ENCODE measurements at places on chromosomes 2 and 18.

- DNase-seq, result no peak
Measured at GRCh38 chr2:107461301-107461700, 365.4 kb upstream of the RGPD4 start.

GRCh38 chr2:42931146-42931817 is 138.9 kb upstream of the HAAO start:
- DNase-seq, result no peak

GRCh38 chr2:222568865-222569264 is 87.0 kb downstream of the FARSB start:
- DNase-seq, result no peak

- no peak for DNase-seq
Measured at GRCh38 chr2:96369186-96369585, 33.6 kb downstream of the NCAPH start.

DNA sequence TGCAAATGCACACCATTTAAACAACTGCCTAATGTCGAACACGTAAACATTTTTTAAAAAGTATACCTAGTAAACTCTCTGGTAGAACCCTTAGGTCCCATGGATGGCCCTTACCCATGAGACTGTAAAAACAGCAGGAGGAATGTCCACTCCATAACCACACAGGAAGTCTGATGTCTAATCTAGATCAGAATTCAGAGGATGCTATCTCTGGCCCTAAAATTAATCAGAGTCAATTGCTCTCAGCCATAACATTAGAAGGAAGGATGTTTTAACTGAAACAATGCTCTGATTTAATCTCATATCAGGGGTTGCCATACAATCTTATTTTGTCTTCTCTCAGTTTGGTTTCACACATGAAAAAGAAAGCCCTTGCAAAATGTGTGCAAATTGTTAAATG is 416.3 kb upstream of the PIK3C3 start:
- no peak for DNase-seq

- DNase-seq, result no peak
Measured at GRCh38 chr2:15993666-15994065, 53.3 kb downstream of the MYCN start.

GRCh38 chr2:105323111-105323510 is 6.4 kb downstream of the TGFBRAP1 start:
- no peak for DNase-seq

DNA sequence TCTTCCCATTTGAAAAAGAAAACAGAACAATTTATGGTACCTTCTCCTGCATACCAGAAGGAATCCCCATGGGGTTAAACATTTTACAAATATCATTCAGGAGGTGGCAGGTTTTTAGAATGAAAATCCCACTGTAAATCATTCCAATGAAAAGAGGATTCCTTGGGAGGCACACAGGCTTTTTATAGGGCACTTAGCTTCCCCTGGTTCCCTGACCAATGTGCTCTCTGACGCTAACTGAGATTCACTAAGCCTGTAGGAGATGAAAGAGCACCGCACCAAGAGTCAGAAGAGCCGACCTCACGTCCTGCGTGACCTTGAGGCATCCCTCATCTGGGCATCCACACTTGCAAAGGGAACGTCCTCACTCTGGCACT is 82.5 kb downstream of the CMPK2 start:
- no peak for DNase-seq

DNA sequence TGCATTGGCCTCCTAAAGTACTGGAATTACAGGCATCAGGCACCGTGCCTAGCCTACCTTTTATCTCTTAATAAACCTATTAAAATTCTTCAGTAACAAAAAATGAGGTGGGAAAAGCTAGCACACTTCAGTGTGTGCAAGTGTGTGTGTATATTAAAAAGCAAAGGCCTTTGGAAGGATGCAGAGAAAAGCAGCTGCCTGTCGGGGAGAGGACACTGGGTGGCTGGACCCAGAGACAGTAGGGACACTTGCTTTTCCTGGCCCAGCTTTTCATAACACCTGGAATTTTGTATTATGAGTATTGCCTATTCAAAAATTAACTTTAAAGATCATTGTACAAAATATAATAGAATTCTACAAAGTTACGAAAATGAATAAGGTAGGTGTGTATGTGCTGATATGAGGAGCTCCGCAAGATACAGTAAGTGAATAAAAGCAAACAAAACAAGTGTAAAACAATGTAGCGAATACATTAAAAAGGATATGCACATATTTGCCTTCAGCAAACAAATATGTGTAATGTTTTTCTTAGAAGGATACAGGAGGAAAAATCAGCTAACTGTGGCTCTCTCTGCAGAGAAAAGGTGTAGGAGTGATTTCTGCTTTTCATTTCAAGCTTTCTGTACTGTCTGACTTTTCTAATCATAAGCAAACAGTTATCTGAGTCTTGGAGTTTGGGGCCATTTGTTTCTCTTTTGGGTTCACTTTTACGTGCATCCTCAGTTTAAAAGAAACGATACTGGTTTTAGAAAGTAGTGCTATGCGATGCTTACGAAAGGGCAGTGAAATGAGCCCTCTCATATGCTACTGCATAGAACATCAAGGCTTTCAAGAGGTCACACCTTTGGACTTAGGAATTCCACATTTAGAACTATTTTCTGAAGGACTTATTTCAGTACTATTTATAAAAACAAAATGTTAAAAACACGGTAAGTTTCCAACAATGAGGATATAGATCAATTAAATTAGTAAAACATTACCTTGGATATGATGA is 70.8 kb downstream of the USP40 start:
- no peak for DNase-seq

DNA sequence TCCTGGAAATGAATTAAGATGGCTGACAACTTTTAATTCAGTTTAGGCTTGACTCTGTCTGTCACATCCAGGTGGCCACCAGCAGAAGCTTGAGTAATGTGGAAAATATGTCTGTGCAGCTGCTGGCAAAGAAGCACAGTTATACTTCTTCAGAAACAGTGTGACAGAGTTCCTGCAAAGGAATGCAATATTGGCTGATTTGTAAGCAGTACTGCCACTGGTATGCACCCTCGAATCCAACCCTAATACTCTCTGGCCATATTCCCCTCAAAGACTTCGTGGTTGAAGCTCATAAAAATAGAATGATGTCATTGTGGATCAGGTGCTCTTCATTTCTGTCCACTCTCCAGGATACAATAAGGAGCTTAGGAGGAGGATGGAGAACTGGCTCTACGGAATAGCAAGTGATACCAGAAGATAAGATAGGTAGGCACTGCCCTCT is 86.2 kb downstream of the METTL8 start:
- DNase-seq, result peak; percentile 25

DNA sequence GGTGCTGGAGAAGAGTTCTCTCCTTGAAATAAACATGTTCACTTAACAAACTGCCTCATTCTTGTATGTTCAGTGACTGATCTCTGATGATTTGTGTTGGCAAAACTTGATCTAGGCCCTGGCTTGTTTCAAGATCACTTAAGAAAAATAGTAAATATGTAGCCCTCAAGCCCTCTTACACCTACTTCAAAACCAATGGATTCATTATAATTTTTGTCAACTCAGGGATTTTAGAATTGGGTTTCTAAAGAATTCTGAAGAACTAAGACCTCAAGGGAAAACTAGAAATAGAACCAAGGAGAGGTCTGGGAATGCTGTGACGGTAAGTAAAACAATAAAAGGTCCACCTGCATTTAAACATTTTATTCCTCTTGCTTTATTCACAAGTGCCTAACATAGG is 1731.6 kb upstream of the CELF4 start:
- no peak for DNase-seq

DNA sequence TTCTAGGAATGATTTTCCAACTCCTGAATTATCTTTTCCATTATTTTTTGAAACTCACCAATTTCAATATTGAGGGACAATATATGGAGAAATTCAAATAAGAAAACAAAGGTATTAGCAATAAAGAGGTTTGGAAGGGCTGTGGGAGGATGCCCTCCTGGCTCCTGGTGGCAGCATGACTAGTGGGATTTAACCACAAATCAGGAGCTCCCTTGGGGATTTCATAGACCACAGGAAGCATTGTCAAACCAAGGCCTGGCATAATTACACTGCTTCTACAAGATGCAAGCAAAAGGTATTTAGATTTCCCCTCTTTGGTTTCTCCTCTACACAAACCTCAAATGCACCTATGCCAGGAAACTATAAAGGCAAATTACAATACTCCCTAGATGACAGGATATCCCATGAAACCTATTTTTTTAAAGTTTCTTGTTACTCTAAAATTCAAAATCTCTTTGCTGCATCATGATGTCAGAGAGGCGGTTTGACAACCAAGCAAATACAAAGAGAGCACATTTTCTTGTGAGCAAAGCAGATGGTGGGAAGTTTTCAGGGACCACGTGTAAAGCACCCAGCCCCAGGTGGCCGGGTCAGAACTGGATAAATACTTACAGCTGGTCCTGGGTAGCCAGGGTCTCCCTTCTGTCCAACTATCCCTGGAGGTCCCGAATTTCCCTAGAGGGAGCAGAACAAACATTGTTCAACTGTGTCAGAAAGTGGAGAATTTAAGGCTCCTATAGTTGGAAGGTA is 67.9 kb downstream of the COL6A3 start:
- DNase-seq, result peak; percentile 15

DNA sequence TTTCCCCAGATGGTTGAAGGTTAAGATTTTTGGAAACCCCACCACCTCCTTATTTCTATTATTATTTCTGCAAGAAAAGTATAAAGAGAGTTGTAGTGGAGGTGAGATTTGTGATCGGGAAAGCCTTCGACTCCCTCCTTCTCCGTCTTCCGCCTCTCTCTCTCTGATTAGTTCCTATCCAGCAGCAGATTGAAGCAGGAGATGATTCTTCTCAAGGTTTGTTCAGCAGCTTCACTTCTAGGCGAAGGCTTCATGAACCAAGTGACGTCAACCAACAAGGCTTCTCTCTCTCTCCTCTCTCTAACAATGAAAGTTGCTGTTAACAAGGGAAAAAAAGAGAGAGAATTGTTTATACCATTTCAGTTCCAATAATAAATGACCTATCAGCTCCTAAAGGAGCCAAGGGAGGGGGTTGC is at the start of gene BAZ2B:
Gene BAZ2B (minus strand): TSS at position 263 of the 416 bp plus-strand sequence. CDS start 137,829 bp downstream, outside the sequence.
- peak; percentile 87 for DNase-seq

DNA sequence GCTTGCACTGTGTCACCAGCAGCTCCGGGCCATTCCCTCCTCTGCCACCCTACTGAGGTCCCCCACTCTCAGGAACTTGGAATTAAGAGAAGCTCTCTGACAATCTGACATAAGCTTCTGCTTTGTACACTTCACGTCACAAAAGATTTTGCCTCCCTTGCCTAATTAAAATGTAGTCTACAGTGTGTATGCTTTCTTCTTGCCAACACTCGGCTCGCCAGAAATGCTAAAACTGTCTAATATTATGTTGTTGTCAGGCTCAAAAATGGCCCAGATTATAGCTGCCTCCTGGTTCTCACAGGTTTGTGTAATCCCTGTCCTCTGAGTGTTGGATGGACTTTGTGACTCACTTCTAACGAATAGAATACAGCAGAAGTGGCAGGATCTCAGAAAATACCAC is 474.7 kb downstream of the MBD2 start:
- peak; percentile 18 for DNase-seq

DNA sequence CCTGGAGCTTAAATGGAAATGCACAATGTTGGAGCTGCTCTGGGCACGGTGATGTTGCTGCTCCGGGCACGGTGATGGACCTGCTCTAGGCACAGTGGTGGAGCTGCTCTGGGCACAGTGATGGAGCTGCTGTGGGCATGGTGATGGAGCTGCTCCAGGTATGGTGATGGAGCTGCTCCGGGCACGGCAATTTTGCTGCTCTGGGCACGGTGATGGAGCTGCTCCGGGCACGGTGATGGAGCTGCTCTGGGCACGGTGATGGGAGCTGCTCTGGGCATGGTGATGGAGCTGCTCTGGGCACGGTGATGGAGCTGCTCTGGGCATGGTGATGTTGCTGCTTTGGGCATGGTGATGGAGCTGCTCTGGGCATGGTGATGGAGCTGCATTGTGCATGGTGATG is 79.7 kb downstream of the LDLRAD4 start:
- no peak for DNase-seq

- no peak for DNase-seq
Measured at GRCh38 chr2:149650006-149650405, 62.4 kb upstream of the MMADHC start.

DNA sequence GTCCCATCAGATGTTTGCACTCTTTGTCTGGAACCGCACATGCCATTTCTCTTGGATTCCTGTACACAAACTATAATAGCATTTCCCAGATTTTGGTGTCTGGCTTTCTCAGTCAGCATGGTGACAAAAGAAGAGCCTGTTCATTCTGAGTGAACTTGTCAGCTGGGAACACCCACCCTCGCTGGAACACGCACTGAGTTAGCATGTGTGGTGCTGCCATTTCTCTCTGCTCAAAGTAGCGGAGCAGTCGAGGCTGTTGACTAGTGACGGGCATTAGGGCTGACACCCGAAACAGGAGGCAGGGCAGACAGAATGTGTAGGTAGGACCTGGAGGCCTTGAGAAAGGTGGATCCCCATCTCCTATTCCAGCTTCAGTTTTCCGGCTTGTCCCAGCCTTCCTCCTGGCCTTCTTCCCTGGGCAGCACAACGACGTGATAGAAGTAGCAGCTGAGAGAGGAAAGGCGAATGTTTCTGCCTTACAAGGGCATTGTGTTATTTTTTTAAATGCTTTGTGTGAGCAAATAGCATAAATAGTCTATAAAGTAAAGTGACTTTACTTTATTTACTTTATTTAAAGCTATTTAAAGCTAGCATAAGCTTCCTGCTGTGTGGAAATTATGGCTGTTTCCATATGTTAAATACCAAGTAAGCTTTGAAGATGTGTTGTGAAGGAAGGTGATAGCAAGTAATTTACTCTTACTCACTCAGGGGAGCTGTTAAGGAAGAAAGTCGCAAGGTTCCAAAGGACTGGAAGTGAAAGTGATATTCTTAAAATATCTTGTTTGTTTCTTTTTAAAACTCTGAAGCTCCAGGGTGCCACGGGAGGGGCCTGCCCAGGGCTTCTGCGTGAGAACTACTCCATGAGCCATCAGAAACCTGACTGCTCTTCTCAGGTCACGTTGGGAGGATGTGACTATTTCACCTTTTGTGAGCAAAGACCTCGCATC is 272.6 kb downstream of the NEDD4L start:
- DNase-seq, result no peak

GRCh38 chr2:119523383-119523951 is 816 bp downstream of the SCTR start:
- DNase-seq, result no peak

GRCh38 chr2:133331436-133331835 is 236.8 kb downstream of the NCKAP5 start:
- peak; percentile 18 for DNase-seq

DNA sequence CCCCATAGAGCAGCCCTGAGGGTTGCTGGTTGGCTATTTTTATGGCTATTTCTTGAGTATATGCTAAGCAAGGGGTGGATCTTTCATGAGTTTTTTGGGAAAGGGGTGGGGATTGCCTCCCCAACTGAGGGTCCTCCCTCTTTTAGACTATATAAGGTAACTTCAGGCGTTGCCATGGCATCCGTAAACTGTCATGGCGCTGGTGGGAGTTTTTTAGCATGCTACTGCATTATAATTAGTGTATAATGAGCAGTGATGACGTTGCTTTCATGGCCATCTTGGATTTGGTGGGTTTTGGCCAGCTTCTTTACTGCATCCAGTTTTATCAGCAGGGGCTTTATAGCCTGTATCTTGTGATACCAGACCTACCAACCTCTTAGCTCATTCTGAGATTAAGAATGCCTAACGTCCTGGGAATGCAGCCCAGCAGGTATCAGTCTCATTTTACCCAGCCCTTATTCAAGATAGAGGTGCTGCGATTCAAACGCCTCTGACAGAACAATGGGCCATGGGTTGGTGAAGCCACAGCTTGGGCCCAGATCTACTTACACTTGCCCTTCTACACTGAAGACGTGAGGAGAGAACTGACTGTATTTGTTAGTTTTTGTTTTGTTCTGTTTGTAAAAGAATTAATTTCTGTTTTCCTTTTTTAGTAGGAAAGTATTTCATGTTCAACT is 53.8 kb upstream of the TMEM163 start:
- no peak for DNase-seq

GRCh38 chr18:3903337-3903736 is 453.4 kb downstream of the TGIF1 start:
- DNase-seq, result peak; percentile 27

Data from A673 (cell line).